Muscle of arm (tissue), 14 donors: ENCODE measurements at places on chromosomes 5 and 9.

DNA sequence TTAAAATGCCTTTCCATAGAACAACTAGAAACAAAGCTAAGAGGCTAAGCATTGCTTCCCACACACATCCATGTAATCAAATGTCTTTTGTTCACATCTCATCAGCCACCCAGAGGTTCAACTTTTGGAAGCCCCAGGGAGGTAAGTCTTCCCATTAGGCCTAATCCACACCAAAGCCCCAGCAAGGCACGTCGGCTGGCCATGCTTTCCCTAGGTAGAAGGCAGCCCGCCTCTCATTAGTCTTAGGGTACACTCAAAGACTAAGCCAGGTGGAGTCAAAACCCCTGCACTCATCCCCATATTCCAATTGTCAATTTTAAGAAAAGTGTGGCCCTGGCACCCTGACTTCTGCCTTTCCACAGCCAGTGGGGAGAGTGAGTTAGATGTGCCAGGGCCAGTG lies 87.9 kb downstream of the ATPSCKMT start:
- DNase-seq, result no peak

GRCh38 chr5:65535529-65535987 lies 27.4 kb downstream of the CENPK start:
- no peak for DNase-seq

GRCh38 chr9:95025213-95026147 lies 292.0 kb downstream of the FANCC start:
- DNase-seq, result peak; percentile 48

DNA sequence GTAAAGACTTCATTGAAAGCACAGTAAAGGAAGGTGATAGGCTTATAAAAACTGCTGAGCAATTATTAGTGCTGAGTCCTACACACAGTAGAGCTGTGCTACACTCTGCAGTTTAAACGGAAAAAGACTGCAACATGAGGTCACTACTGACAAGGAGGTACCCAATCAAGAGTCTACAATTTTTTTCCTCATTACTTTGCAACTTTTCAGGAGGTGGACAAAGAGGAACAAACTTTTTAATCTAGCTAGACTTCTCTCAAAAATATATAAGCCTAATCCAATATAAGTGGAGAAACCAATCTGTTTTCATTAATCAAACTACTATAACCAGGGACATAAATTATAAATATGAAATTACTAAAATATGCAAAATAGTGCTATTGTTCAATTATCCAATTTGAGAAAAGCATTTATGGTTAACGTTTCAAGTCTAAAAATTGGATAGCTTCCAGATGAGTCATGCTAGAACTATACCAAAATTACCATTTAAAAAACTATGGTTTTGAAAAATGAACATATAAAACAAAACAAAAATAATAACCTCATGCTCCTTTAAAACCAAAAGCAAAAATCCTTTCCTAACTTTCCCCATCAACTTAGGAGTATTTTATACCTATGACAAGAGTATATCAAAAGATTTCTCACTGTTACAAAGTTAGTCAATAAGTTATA lies 37.7 kb downstream of the FAM13B start:
- peak; percentile 4 for DNase-seq

GRCh38 chr9:86405926-86406325 lies 51.7 kb upstream of the TUT7 start:
- peak; percentile 16 for DNase-seq

DNA sequence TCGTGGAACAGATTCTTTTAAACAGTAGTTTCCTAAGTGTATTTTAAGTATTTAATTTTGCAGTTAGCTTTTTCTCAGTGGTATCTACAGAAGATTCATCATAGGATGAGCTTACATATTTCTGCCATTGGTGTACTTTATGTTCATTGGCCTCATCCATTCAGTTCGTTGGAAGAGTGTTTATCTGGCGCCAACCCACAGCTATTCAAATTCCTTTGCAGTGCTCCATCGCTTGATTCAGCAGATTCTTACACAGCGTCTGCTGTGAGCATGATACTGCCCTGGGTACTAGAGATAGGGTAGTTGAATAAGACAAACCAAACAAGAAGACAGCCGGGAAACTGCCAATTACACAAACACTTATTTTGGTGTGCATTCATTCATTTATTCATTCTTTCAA lies 55.1 kb downstream of the NUP214 start:
- DNase-seq, result no peak

GRCh38 chr5:172173564-172174153 lies 14.4 kb downstream of the STK10 start:
- no peak for DNase-seq

DNA sequence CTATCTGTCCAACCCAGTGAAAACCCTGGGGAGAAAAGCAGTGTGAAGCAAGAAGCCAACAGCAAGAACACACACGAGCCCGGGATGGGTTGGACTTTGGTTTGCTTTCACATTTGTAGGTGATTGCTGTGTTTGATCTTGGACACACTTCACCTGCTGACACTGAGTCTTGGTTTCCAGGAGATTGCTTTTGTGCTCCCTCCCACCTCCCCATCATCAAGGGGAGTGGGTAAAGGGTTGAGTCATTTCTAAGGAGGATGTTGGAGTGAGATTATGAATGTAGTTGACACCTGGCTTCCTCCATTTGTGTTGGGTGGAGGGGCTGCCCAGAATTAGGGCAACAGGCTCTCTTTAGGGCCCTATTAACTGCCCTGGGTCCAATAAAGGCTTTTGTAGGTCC lies 37.5 kb downstream of the ANKDD1B start:
- no peak for DNase-seq

GRCh38 chr9:113895526-113895925 lies 19.4 kb downstream of the ZNF618 start:
- DNase-seq, result no peak

- DNase-seq, result no peak
Observed at GRCh38 chr9:129828051-129828450, 4.1 kb upstream of the TOR1A start.
